Neural progenitor cell (in vitro differentiated cells): ENCODE measurements at places on chromosomes 2 and 18. TPM values are rescaled to one million over a fixed set of nuclear protein-coding genes. Genes with fewer than 3 reads are reported as not detected.
A peak's percentile ranks its signal among the peaks of the same experiment; 100 is the strongest.

GRCh38 chr18:51128533-51128932 lies 68.9 kb downstream of the MEX3C start:
- H3K27ac ChIP-seq, result no peak overlapping the region
- H3K4me1 ChIP-seq, result no peaks in the 10 kb centered on the region
- no peak for DNase-seq
- H3K4me3 ChIP-seq, result no peak overlapping the region
- no peaks in the 10 kb centered on the region for H3K36me3 ChIP-seq

Gene MYO7B
- total RNA-seq, result 0.03 TPM in 1 of 2 replicates, not detected in the other

- H3K36me3 ChIP-seq, result no peaks in the 10 kb centered on the region
- DNase-seq, result no peak
- no peak overlapping the region for H3K4me3 ChIP-seq
- peak overlapping the region; percentile 85 for H3K27ac ChIP-seq
- no peaks in the 10 kb centered on the region for H3K27me3 ChIP-seq
These were observed 73.9 kb downstream of the MTCL1 start for GRCh38 chr18:8779251-8779650.

- H3K27ac ChIP-seq, result no peak overlapping the region
- no peak for DNase-seq
- H3K27me3 ChIP-seq, result no peaks in the 10 kb centered on the region
- no peak overlapping the region for H3K4me3 ChIP-seq
- H3K36me3 ChIP-seq, result no peaks in the 10 kb centered on the region
These were observed 230.8 kb downstream of the SEPTIN10 start for GRCh38 chr2:109382951-109383350.

Gene AKAIN1
- not detected in 2 replicates for total RNA-seq

Gene CYP27A1
- total RNA-seq, result 0.11 and 0.43 TPM in 2 replicates

DNA sequence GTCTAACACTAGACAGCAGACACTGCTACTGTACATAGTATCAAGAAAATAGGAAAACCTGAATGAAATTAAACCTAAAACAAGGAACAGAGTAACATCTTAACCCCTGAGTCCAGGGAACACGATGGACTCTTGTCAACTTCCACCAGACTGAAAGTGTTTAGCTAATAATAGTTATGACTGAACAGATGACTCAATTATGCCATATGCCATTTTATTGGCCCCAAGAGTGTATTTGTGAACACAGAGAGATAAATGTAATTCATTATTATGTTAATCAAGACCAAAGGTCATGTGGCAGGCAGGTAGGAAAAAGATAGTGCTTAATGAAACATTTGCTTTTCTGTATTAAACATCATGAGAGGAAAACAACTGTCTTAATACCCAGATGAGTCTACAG lies 58.0 kb downstream of the NYAP2 start:
- no peaks in the 10 kb centered on the region for H3K4me1 ChIP-seq
- H3K4me3 ChIP-seq, result no peak overlapping the region
- no peak overlapping the region for H3K27ac ChIP-seq
- no peaks in the 10 kb centered on the region for H3K36me3 ChIP-seq
- DNase-seq, result no peak
- no peaks in the 10 kb centered on the region for H3K27me3 ChIP-seq

GRCh38 chr2:240947607-240948006 lies 41.5 kb downstream of the CROCC2 start:
- H3K4me3 ChIP-seq, result no peak overlapping the region
- no peaks in the 10 kb centered on the region for H3K27me3 ChIP-seq
- H3K27ac ChIP-seq, result no peak overlapping the region
- no peaks in the 10 kb centered on the region for H3K36me3 ChIP-seq

Gene SERPINB10
- not detected in 2 replicates for total RNA-seq

Gene TDRD15
- not detected in 2 replicates for total RNA-seq

GRCh38 chr2:10831400-10831985 lies 18.9 kb upstream of the PDIA6 start:
- no peak overlapping the region for H3K4me3 ChIP-seq
- no peak for DNase-seq
- H3K4me1 ChIP-seq, result no peaks in the 10 kb centered on the region
- H3K27me3 ChIP-seq, result peaks cover 38% of the 10 kb centered on the region
- no peak overlapping the region for H3K27ac ChIP-seq

DNA sequence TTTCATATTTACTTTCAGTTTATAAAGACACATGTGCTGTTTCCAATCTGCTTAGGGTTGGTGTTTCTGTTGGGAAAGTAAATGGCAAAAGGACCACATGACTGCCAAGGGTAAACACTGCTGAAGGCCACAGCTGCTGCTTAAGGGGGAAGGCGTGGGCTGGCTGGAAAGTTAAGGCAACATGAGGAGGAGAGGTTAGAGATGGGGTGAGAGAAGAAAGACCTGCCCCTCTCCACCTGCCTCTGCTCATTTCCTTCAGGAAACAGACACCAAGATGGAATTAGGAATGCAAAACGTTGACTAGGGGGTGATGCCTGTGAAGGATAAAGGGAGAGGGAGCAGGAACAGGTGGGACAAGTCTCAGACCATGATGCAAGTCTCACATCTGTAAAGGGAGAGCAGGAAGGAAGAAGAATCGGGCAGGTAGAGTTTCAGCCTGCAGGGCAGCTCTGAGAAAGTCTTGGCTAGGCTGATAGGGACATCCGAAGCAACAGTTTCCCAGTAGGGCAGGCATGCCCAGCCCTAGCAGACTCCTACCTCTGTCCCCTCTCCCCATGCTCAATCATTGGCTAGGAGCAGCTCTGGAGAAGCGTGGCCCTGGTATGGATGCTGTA lies 86.0 kb downstream of the CDC42EP3 start:
- no peak overlapping the region for H3K4me3 ChIP-seq
- DNase-seq, result no peak
- H3K4me1 ChIP-seq, result peaks cover 24% of the 10 kb centered on the region
- no peaks in the 10 kb centered on the region for H3K27me3 ChIP-seq
- H3K27ac ChIP-seq, result no peak overlapping the region
- H3K36me3 ChIP-seq, result no peaks in the 10 kb centered on the region

GRCh38 chr2:176826984-176827668 lies 385.5 kb upstream of the HNRNPA3 start:
- peaks cover 14% of the 10 kb centered on the region for H3K4me1 ChIP-seq
- H3K36me3 ChIP-seq, result no peaks in the 10 kb centered on the region
- DNase-seq, result no peak
- H3K27me3 ChIP-seq, result no peaks in the 10 kb centered on the region
- H3K27ac ChIP-seq, result no peak overlapping the region

Gene HOXD13
- not detected in 2 replicates for total RNA-seq

DNA sequence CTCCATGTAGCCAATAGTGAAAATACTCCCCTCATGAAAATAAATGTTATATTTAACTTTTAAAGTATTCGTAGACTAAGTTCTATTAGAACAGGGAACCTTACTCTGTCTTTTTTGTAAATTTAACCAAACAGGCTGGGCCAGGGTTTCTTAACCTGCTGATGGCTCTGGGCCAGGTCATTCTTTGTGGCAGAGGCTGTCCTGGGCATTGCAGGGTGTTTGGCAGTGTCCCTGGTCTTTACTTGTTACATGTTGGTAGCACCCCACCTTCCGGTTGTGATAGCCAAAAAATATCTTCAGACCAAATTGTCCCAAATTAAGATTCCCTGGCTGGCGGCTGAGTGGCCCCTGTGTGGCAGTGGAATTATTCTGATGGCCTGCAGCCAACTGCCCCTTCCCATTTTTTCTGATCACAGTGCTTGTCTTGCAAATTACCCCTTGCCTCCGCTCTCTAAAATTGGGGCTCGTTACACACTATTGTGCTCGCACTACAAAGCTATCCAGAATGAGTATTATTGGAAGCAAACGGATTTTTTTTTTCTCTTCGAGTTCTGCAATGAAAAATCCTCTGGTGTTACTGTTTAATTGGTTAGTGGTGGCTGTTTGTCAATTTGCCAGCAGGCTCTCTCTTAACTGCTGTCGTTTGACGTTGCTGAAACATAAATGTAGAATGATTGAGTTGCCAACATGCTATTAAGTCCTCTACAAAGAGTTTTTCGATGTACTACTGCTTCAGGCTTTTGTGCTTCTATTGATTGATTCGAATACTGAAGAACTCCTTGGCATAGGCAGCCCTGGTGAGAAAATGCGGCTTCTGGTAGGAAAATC lies 216.9 kb downstream of the SH3RF3 start:
- H3K4me1 ChIP-seq, result peaks cover 30% of the 10 kb centered on the region
- no peak for DNase-seq
- H3K36me3 ChIP-seq, result no peaks in the 10 kb centered on the region
- no peak overlapping the region for H3K27ac ChIP-seq
- no peaks in the 10 kb centered on the region for H3K27me3 ChIP-seq

GRCh38 chr2:209579230-209579749 lies 155.4 kb downstream of the MAP2 start:
- H3K4me1 ChIP-seq, result peaks cover 31% of the 10 kb centered on the region
- no peaks in the 10 kb centered on the region for H3K27me3 ChIP-seq
- H3K4me3 ChIP-seq, result peak overlapping the region; percentile 29
- H3K36me3 ChIP-seq, result no peaks in the 10 kb centered on the region
- H3K27ac ChIP-seq, result peak overlapping the region; percentile 41

DNA sequence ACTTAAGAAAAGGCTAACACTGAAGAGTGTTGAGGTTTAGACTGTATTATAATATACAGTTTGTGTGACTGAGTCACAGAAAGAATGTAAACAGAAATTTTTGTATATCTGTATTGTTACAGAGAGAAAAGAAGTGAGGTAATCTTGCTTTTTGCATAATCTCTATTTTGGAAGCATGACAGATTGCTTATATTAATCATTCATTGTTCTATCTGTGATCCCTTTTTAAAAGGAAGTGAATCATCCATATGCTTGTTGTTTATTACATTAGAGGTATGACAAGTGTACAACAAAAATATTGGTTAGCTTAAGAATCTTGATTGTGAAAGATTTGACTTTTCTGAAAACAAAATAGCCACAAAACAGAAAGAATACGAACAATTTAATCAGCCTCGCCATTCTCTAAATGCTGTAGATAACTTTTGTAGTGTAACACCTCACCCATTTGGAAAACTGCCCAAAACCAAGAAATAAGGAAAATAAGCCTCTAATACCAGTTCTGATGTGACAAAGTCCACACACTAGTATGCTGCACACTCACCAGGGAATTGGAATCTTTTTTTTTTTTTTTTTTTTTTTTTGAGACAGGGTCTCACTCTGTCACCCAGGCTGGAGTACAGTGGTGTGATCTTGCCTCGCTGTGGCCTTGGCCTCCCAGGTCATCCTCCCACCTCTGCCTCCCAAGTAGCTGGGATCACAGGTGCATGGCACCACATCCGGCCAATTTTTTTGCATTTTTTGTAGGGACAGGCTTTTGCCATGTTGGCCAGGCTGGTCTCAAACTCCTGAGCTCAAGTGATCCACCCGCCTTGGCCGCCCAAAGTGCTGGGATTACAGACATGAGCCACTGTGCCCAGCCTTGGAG lies 91.5 kb upstream of the LPIN2 start:
- no peak overlapping the region for H3K4me3 ChIP-seq
- H3K27ac ChIP-seq, result no peak overlapping the region

- no peak for DNase-seq
- H3K4me3 ChIP-seq, result no peak overlapping the region
- H3K27ac ChIP-seq, result no peak overlapping the region
- no peaks in the 10 kb centered on the region for H3K27me3 ChIP-seq
- H3K4me1 ChIP-seq, result no peaks in the 10 kb centered on the region
These were observed 23.7 kb downstream of the ASB1 start for GRCh38 chr2:238450440-238450861.

Gene GCG
- total RNA-seq, result not detected in 2 replicates

DNA sequence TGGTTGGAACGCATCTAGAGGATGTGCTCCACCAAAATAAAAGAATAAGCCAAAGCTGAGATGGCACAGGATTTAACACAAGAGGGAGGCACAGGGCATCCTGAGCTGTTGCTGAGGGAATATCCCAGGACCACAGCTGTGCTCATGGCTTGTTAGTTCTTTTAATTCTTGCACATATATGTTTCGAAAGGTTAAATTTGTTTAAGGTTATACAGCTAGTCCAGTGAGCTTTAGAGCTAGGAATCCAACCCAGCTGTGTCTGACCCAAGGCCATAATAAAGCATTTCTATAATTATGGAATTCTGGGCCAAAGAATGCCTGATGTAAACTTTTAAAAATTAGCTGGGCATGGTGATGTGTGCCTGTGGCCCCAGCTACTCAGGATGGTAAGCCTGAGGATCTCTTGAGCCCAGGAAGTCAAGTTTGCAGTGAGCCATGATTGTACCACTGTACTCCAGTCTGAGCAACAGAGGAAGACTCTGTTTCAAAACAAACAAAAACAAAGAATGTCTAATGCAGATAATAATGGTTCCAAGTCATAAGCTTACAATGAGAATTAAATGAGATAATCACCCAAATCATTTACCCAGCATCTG lies 66.4 kb upstream of the CCBE1 start:
- no peak overlapping the region for H3K27ac ChIP-seq
- no peaks in the 10 kb centered on the region for H3K4me1 ChIP-seq
- H3K4me3 ChIP-seq, result no peak overlapping the region

- H3K27me3 ChIP-seq, result no peaks in the 10 kb centered on the region
- H3K27ac ChIP-seq, result no peak overlapping the region
- DNase-seq, result no peak
- H3K4me3 ChIP-seq, result no peak overlapping the region
- peaks cover 11% of the 10 kb centered on the region for H3K4me1 ChIP-seq
These were observed 23.2 kb downstream of the MC2R start for GRCh38 chr18:13892098-13892497.

Gene IL36G
- total RNA-seq, result 0.59 and 1.3 TPM in 2 replicates

Gene PCARE
- total RNA-seq, result not detected in 2 replicates

Gene KCNF1
- 0.15 TPM in 1 of 2 replicates, not detected in the other for total RNA-seq

Gene RSAD2
- total RNA-seq, result not detected in 2 replicates

DNA sequence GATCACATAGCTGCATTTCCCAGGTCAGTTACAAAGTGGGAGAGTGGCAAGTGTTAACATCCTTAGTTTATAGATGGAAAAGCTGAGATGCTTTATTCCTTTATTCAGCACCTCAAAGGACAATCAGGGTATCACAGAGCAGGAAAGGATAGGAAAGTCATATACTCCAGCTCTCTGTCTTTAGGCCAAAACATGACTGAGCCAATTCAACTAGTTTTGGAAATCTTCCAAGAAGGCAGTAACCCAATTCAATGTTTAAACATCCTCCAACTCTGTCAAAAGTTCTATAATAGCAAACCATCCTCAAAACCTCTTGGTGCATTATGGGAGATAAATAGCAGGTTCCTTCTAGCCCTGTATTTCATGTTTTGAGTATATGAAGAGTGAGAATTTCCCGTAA lies 25.2 kb downstream of the CASP8 start:
- DNase-seq, result no peak
- no peaks in the 10 kb centered on the region for H3K36me3 ChIP-seq
- H3K4me3 ChIP-seq, result no peak overlapping the region
- no peaks in the 10 kb centered on the region for H3K27me3 ChIP-seq
